ENCODE measurements at places on chromosomes 3 and 15.

GRCh38 chr3:100665230-100665629, 44.1 kb upstream of the TFG start:
- no peak for DNase-seq

- DNase-seq = no peak
Observed at GRCh38 chr15:83592370-83593040, 61.4 kb upstream of the ADAMTSL3 start.

- DNase-seq = no peak
Observed at GRCh38 chr15:48674876-48675275, 29.4 kb upstream of the FBN1 start.

GRCh38 chr3:190258634-190259033, 63.6 kb downstream of the CLDN1 start:
- DNase-seq = no peak

DNA sequence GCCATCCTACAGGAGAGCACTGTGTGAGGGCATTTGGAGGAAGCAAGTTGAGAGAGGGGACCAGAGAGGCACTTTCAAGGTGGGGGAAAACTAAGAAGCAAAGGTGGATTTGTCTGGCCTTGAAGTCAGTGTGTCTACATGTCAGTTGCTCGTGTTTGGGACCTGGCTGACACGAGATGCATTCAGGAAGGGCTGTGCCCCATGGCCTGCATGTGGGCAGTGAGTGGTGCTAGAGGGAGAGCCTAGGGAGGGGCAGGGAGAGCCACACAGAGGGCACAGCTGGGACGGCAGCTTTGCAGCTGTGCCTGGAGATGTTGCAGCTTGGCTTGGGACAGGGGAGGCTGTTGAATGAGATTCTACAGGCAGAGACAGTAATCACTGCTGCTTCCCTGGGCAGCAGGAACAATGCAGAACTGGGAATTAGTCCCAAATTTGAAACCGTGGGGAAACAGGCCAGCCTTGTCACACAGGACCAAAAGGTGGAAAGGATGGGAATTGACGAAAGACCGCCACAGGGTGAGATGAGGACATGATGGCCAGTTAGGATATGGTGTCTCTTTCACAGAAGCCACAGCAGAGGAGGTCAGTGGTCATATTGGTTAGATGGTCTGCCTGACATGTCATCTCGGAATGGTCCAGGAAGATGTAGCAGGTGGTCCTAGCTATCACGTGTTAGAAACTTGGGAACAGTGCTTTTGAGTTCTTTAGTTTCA, 10.0 kb downstream of the SEC61A1 start:
- no peak for DNase-seq

- peak; percentile 73 for DNase-seq
Observed at GRCh38 chr3:58167431-58168351, 43.1 kb downstream of the DNASE1L3 start.

- DNase-seq = no peak
Observed at GRCh38 chr3:114900908-114901307, 246.2 kb downstream of the ZBTB20 start.

DNA sequence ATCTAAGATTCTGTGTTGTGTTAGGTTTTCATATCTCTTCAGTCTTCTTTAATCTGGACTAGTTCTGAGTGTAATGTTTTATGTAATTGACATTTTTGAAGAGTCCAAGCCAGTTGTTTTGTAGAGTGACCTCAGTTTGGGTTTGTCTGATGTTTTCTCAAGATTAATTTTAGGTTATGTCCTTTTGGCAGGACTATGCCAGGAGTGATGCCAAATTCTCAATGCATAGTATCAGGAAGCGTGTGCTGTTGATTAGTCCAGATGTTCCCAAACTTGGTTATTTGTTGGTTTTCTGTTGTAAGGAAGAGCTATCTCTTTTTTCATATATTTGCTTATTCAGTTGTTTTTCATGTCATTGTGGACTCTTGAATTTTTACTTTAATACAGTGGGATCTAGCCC, 32.6 kb downstream of the NMD3 start:
- DNase-seq = no peak

DNA sequence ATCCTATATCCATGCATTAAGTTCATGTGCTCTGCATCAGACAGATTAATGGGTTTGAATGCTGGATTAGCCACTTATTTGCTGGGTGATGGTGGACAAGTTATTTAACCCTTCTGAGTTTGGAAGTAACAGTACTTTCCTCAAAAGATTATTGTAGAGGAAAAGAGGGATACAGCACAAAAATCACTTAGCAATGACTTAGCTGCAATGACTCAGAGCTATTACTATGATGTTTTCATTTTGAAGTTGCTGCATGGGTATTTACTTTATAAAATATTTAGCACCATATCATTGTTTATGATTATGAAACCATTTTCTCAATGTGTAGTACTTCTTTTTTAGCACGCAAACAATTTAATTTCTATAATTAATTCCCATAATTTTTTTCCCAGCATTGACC, 248.4 kb downstream of the MYRIP start:
- no peak for DNase-seq

GRCh38 chr15:99279827-99280226, 28.5 kb downstream of the LRRC28 start:
- no peak for DNase-seq

- no peak for DNase-seq
Observed at GRCh38 chr3:184336547-184337398, 627 bp upstream of the FAM131A start.

DNA sequence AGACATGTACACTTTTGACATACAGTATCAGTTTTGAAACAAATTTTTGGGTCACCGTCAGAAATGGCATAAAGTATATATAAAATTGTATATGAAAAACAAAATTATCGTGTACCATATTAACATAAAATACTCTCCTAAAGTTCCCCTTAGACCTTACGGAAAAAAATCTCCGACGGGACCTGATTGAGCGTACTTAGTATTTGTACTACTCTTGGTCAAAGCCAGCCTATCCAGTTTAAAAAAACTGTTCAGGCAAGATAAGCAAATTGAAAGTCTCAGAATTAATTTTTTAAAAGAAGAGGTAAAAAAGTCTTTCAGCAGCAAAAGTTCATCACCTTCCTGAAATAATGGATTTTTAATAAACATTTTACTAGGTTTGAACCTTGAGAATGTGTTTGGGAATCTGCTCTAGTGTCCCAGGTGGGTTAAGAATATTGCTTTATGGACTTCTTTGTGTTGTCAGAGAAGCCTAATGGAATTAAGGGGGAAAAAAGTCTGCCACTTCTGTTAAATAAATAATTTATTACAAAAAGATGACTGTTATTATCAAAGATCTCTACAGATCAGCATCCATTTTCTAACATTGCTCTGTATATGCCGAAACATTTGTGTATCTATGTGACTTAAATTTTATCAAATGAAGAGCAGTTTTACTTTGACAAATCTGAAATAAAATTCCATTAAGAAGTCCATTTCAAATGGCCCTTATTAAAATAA, 48.6 kb downstream of the ZBTB20 start:
- DNase-seq = no peak

DNA sequence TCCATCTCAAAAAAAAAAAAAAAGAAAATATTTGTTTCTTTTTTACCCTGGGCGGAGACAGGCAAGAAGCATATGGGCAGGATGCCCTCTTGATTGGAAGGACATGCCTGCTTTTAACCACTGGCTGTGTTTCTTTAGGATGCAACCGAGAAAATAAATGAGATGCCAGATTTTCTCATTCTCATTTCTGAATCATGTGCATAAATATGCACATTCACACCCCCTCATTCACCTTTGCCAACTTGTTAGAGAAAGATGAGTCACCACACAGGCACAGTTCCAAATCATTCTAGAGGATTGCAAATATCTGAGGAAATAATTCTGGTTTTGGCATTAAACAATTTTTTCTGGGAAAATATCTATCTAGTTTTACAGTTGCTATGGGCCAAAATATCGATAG, 3.3 kb downstream of the LIPH start:
- no peak for DNase-seq

DNA sequence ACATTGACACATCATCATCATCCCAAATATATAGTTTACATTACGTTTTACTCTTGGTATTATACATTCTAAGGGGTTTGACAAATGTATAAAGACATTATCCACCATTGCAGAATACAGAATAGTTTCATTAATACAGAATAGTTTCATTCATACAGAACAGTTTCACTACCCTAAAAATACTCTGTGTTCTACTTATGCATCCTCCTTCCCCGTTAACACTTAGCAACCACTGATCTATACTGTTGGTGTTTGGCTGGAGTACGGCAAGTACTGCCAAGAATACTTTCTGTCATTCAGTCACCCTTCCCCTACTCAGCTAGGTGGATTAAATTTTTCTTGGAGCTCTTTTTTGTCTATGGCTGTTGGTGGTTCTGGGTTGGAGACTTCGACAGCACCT, 33.4 kb downstream of the LEKR1 start:
- DNase-seq = no peak

- no peak for DNase-seq
Observed at GRCh38 chr15:30974112-30974511, 17.3 kb downstream of the MTMR10 start.

DNA sequence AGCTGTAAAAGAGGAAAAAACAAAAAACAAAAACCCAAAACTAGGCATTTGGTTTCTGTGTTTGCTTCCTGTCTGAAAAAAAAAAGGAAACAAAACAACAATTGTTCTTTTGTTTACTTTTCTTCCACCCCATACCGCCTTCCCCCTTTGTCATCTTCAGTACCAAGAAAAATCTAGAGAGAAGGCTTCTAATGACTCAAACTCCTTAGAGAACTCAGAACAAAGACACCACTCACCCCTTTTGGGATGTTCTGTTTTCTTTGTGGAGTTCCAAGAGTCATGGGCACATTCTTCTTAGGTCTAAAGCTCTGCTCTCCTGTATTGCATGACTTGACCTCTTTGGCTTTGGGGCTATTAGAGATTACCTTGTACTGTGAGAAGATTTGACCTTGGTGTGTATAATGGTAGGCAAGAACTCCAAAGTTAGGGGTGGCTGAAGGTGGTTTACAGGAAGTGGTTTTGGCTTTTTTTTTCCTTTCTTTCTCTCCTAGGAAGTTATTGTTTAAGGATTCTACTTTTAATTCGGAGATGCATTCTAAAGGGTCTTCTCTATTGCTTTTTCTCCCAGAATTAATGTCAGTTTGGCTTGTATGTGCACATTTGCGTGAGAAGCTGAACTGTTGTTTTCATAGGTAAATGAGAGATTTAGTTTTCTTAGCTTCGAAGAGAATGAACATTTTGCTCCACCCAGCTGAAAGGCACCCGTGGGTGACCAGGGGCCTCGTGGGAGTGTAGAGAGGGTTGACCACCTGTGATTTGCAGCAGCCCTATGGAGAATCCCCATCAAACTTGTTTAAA, 39.5 kb upstream of the ZBTB20 start:
- no peak for DNase-seq

GRCh38 chr3:120418446-120418845, 32.3 kb downstream of the FSTL1 start:
- DNase-seq = no peak

- no peak for DNase-seq
Observed at GRCh38 chr3:141110322-141110721, 59.2 kb downstream of the SPSB4 start.

- no peak for DNase-seq
Observed at GRCh38 chr3:70530626-70531025, 218.2 kb upstream of the MDFIC2 start.

DNA sequence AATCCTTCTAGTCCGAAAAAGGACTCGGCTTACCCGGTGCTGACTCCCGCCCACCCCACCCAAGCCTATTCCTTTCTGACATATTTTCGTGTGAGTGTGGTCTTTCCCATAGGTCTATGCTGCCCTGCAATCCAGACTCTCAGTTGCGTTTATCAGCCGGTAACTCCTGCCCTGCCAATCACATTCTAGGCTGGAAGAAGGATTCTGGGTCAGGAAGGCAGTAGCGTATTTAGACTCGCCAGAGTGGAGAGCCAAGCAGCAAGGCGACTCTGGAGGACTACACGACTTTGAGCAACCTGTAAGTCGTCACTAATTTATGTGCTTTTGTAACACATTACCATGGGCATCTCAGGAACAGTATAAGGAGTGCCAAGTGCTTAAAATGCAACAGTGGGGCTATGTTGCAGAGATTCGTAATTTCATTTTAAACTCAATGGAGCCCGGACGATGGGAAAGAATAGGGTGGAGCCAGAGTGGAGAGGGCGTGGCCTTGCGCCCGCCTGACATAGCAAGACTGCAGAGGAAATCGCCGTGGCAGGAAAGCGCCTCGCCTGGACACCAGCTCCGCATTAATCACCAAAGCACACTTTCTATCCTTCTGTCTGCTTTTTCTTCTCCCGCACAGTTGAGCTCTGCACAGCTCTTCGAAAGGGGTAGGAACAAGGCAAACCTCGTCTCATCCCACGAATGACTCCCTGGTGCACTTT, 1044.2 kb downstream of the AGBL1 start:
- no peak for DNase-seq

DNA sequence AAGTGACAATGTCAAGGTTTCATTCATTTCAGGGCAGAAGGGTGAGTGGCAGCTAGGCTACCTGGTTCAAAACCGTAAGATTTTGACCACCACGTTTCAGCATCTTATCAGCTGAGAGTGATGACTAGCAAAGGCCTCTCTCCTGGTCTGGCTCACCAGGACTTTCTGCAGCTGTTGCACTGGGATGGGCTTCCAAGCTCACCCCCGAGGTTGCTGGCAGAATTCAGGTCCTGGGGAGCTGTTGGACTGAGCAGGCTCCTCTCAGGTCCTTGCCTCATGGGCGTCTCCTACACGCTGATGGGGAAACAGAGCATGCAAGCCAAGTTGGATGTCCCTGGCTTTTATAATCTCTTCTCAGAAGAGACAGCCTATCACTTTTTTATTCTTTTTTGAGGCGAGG, 88.8 kb upstream of the RNU6-1 start:
- DNase-seq = no peak

GRCh38 chr3:11410564-11410963, 138.4 kb downstream of the ATG7 start:
- DNase-seq = no peak

DNA sequence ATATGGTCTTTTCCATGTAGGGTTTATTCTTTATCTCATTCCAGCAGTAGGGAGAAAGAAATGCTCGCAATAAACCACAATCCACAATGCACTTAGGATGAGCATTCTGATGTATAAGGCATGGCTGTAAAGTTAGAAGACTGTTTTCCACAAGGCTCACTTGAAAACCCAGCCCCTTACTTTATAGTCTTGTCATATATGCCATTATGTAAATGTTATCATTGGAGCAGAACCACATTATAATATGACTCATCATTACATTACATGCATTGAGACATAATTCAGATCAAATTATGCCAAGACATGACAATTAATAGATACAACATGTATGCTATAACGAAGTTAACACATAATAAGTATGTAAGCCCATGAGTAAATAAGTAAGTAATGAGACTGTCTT, 348.1 kb downstream of the LSAMP start:
- no peak for DNase-seq

Measured in mesothelial cell of epicardium (in vitro differentiated cells).